ENCODE measurements at places on chromosomes 2 and 18. TPM values are rescaled to one million over a fixed set of nuclear protein-coding genes. Genes with fewer than 3 reads are reported as not detected.

C2orf74 gene
- total RNA-seq, result 16.0 TPM

MTA3 gene
- total RNA-seq, result 33.3 TPM

IHH gene
- total RNA-seq, result 0.50 TPM

HOXD4 gene
- 0.38 TPM for total RNA-seq

ATP6V1C2 gene
- total RNA-seq, result 0.14 TPM

SALL3 gene
- not detected for total RNA-seq

GKN2 gene
- total RNA-seq, result 1.5 TPM

MEIS1 gene
- total RNA-seq, result 2.4 TPM

FAM124B gene
- total RNA-seq, result 0.05 TPM

RNF125 gene
- 0.25 TPM for total RNA-seq

TUBB8B gene
- not detected for total RNA-seq

GCG gene
- total RNA-seq, result not detected

FOXD4L1 gene
- 0.09 TPM for total RNA-seq

ACOXL gene
- not detected for total RNA-seq

SNTG2 gene
- not detected for total RNA-seq

TDRD15 gene
- total RNA-seq, result not detected

PIEZO2 gene
- 0.70 TPM for total RNA-seq

SDC1 gene
- total RNA-seq, result 144 TPM

ABCG5 gene
- not detected for total RNA-seq

FEV gene
- total RNA-seq, result not detected

SCYGR7 gene
- not detected for total RNA-seq

PID1 gene
- total RNA-seq, result 4.3 TPM

IL18R1 gene
- 1.2 TPM for total RNA-seq

FRZB gene
- 0.09 TPM for total RNA-seq

CFAP53 gene
- total RNA-seq, result 0.29 TPM

MC4R gene
- not detected for total RNA-seq

TBR1 gene
- 0.01 TPM for total RNA-seq

DARS1 gene
- 47.1 TPM for total RNA-seq

ECEL1 gene
- 0.15 TPM for total RNA-seq

LYPD1 gene
- total RNA-seq, result 16.2 TPM

NAB1 gene
- total RNA-seq, result 40.4 TPM

LOXHD1 gene
- not detected for total RNA-seq

LYPD6 gene
- total RNA-seq, result 0.22 TPM

NEU2 gene
- not detected for total RNA-seq

TRIM43 gene
- 0.07 TPM for total RNA-seq

SPP2 gene
- not detected for total RNA-seq

TMEM127 gene
- total RNA-seq, result 47.4 TPM

IL36A gene
- not detected for total RNA-seq

CLEC4F gene
- not detected for total RNA-seq

LCT gene
- total RNA-seq, result 0.04 TPM

MREG gene
- 3.9 TPM for total RNA-seq

ZNF385B gene
- total RNA-seq, result not detected

CTDP1 gene
- total RNA-seq, result 17.5 TPM

FIGN gene
- total RNA-seq, result 3.0 TPM
